Foreskin keratinocyte (primary cell): ENCODE measurements at places on chromosomes 1 and 21.
A peak's percentile ranks its signal among the peaks of the same experiment; 100 is the strongest.

- DNase-seq, result no peak
Measured at GRCh38 chr1:229075716-229076115, 195.2 kb upstream of the RAB4A start.

DNA sequence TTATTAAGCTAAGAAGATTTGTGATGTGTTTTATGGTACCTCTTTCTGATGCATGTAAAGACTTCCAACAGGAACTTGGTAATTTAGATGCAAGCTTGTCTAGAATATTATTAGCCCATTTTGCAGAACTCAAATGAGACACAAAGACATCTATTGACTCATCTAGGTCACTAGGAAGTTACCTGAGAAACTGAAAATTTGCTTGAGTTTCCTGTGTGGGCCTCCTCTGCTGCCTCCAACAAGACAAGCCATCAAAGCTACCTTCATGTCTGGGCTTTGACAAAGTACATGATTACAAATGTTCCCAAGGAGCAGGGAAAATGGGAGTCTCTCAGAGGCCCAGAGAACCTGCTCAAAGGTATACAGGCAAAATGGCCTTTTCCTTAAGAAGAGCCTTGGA, 5.6 kb downstream of the RUNX1 start:
- no peak for DNase-seq

- no peak for DNase-seq
Measured at GRCh38 chr1:33446590-33446989, 15.7 kb upstream of the PHC2 start.

GRCh38 chr1:204241914-204242313, 28.1 kb upstream of the GOLT1A start:
- DNase-seq, result no peak

GRCh38 chr1:11704194-11704529, 12.7 kb downstream of the DRAXIN start:
- no peak for DNase-seq

GRCh38 chr1:25844536-25845337, 14.5 kb downstream of the AUNIP start:
- no peak for DNase-seq

- peak; percentile 63 for DNase-seq
Measured at GRCh38 chr1:39892601-39893595, 8.8 kb downstream of the MYCL start.

- DNase-seq, result no peak
Measured at GRCh38 chr1:160375788-160376524, 9.1 kb downstream of the NHLH1 start.

- no peak for DNase-seq
Measured at GRCh38 chr1:12246584-12246983, 16.8 kb downstream of the VPS13D start.

DNA sequence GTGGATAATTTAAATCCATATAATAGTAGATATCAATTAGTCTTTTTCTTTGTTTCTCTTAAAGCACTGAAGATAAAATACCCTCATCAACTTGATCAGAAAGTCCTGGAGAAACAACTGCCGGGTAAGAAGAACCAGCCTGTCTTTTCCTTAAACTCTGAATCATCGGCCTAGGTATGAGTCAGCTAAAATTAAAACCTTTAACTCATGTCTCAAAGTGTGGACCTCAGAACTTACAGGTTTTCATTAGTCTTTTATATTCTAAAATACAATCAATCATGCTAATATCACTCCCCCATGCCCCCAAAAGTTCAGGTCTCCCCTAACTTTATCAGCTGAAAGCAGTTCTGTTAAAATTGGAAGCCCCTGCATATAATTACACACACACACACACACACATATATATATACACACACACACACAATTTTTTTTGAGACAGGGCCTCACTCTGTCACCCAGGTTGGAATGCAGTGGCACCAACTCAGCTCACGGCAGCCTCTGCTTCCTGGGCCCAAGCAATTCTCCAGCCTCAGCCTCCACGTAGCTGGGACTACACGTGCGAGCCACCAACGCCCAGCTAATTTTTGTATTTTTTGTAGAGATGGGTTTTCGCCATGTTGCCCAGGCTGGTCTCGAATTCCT, 61.3 kb downstream of the B3GALNT2 start:
- DNase-seq, result peak; percentile 64

- DNase-seq, result peak; percentile 97
Measured at GRCh38 chr1:93692983-93693591, 11.4 kb upstream of the BCAR3 start.

DNA sequence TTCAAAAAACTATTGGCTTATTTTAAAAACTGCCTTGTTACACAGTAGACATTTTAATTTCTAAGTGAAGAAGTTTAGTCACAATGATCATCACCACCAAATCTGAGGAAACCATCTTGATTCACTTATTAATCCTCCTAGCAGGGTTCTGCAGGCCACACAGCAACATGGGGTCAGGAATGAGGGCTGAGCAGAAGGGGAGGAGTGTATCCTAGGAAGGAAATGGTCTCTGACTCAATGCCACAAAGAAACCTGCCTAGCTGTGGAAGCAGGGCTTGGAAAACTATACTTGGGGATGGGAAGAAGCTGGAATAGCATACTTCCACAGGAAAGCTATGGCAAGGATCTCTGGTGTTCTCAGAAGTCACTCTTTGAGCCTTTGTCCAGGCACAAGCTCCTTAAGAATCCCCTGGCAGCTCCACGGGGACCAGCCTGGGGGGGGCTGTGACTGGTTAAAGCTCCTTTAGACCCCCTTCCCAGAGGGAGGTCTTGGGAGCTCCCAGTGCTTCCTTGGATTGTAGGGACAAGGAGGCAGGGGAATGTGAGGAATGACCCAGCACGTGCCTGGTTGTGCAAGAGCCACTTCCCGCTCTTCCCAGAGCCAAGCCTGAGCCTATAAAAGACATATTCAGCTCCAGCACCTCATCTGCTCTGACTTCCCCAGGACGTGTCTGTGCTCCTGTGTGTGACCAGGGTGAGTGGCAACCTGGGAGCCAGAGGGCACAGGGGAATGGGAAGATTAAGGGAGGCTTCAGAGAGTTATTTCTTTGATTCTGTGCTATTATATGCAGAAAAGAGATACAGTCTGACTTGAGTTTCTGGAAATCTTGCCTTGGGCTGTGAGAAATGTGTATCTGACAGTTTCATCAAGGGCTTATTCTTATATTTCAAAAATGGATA, at the start of gene LCE2A:
Gene LCE2A (plus strand): TSS at position 645 of the 900 bp plus-strand sequence. CDS start 557 bp downstream, outside the sequence.
- no peak for DNase-seq

GRCh38 chr1:167704715-167705114, 17.1 kb upstream of the MPZL1 start:
- no peak for DNase-seq
